ENCODE measurements at places on chromosomes 11 and 22. TPM values are rescaled to one million over a fixed set of nuclear protein-coding genes. Genes with fewer than 3 reads are reported as not detected.

GRCh38 chr11:60150279-60150678, 32.6 kb downstream of the MS4A6A start:
- DNase-seq = no peak

DNA sequence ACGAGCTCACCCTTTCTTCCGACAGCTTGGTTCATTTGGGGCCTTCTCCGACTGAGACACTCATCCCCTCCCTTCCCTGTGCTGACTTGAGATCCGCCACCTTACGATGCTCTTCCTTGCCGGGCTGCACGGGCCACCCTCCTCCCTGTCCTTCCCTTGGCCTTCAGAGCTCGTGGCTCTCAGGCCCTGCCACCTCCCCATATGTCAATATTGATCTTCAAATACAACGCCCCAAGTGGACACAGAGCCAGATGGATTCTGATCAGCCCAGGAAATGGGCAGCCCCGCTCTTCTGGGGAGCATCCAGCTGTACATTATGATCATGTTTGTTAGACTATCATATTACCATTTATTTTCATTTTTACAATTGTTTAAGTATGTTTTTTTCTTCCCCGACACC, 812.8 kb downstream of the TBC1D22A start:
- no peak for DNase-seq

DNA sequence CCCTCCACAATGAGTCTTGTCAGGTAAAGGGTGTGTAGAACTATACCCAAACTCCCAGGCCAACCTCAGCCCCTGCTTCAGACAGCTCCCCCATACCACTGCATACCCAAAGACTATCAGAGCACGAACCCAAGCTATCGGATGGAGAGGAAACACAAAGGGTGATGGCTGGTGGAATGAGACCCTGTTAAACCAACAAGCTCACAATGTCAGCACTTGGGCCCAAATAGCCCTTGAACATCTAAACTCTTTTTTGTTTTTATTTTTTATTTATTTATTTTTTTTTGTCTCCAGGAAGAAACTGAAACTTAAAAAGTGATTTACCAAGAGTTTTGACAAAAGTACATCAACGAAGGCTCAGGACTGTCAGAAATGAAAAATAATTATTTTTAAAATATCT, 10.6 kb downstream of the DGCR2 start:
- DNase-seq = no peak

DNA sequence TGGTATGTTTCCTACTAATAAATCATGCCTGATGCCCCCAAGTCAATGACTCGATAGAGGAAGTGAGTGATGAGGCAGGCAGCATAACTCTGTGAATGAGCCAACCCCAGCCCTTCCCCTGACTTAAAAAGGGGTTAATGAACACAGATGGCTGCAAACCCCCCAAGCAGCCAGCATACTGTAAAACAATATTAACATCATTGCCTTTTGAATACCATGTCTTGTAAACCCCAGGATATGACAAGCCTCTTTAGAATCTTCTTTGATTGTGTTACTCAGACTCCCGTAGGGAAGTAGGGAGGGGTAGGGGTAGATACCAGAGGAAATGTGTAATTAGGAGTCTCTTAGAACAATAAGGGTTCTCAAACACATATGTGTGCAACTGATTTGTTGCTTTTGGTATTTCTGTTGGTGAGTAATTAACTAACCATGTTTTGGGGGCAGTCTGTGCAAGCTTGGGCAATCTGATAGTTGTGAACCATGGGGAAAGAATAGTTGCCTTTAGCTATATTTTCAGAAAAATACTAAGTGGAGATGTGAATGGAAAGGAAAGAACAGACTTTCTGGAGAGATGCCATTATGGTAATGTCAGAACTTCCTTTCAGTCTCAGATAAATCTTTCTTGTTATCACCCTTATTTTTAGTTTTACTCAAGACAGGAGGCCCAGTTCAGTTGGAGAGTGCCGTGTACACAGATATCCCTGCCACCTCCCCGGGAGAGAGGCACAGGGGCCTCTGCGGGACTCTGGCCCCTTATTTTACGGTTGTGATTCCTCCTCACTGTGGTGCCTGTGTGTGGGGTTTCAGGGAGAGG, 701.8 kb downstream of the NTM start:
- DNase-seq = peak; percentile 96

- no peak for DNase-seq
Observed at GRCh38 chr11:73147771-73148681, 5.9 kb upstream of the FCHSD2 start.

- DNase-seq = no peak
Observed at GRCh38 chr11:114073828-114074381, 14.4 kb downstream of the ZBTB16 start.

- no peak for DNase-seq
Observed at GRCh38 chr11:82754410-82754809, 20.7 kb upstream of the FAM181B start.

- no peak for DNase-seq
Observed at GRCh38 chr11:115197433-115197832, 306.8 kb downstream of the CADM1 start.

DNA sequence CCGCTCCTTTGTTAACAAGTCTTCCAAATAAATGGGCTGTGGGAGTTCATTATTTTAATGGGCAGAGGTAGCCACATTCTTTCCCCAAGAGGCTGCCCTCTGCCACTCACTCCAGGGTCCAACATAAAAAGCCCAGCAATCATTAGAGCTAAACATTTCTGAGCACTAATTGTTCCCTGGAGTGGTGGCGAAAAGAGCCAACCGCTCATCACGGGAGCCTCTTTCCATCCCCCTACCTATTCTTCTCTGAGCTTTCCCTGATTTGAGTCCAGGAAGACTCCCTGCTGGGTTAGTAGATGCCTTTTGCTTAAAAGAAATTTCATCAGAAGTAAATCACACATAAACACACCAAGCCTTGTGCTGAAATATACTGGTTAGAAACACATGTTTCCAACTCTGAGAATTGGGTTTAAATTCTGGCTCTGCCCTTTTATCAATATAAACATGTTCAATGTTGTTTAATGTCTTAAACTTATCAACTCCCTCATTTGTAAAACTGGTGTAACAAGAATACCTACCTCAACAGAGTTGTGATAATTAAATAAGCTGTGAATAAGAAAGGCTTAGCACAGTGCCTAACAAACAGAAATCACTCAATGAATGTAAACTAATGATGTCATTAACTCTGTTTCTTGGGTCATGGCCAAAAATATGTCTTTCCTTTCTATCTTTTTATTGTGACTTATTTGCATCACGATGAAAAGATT, at the start of gene OR5A2:
Gene OR5A2 (minus strand): TSS at position 53 of the 707 bp plus-strand sequence. CDS start 3,460 bp downstream, outside the sequence.
- DNase-seq = no peak

DNA sequence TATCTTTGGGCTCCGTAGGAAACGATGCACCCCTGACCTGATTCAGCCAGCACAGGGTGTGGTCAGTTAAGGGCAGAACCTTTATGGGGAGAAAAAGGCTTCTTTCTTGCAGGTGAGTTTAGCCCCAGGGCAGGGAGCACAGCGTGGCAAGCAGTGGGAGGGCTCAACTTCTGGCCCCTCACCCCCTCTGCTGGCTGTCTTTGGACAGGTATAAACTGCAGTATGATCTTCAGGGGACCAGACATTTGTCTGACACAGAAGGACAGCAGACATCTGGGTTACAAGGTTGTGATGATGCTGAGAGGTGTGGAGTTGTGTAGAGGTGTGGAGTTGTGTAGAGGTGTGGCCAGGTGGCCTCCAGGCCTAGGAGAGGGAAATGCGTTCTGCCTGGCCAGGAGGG, 324.0 kb upstream of the PLET1 start:
- no peak for DNase-seq

DNA sequence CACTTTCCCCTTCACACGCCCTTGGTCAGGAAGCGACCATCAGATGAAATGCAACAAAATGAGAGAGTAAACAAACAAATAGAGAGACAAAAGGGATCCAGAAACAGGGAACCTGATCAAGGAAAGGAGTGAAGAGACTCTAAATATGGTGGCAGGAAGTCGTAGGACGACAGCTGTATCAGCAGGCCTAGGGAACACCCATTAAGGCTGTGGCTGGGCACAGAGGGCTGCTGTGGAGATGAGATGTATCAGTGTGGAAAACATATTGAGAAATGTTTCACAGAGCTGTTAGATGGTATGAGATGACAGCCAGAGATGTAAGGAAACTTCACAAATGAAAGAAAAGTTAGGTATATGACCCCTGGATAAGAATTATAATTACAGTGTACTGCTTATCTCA, 155.8 kb upstream of the MTMR2 start:
- DNase-seq = no peak

- DNase-seq = peak; percentile 83
Observed at GRCh38 chr11:29336727-29337575, 679.9 kb downstream of the KCNA4 start.

DNA sequence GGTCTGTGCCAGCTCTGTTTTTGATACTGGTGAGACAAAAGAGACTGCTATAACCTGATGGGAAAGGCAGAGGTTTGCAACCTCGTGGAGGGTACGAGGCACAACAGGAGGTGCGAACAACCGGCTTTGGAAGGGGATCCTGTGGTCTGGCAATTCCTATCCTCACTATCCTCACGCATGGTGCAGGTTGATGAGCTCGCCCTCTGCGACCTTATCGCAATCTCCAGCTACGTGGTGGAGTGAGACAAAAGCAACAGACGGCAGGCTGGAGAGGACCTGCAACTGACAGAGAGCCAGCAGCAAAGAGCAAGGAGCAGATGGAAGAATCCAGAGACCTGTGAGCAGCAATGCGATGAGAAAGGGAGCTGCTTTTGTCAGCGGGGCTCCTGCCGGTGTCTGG, 47.3 kb upstream of the TSKU start:
- no peak for DNase-seq

- DNase-seq = no peak
Observed at GRCh38 chr11:94879006-94879405, 94.3 kb downstream of the CWC15 start.

DNA sequence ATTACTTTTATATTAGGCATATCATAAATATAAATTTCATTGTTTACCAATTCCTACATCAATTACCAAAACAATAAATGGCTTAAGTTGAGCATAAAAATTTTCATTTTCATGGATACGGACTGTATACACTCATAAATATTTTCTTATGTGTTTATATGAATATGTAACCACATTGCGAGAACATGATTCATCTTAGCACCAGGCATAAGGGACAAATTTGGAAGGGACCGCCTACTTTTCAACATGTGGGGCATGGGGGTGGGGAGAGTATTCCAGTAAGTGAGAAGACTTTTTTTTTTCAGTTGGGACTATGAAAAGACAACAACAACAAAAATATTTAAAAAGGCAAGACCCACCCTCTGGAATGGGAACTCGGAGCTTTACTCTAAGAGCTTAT, 296.1 kb downstream of the RAB38 start:
- peak; percentile 66 for DNase-seq

DNA sequence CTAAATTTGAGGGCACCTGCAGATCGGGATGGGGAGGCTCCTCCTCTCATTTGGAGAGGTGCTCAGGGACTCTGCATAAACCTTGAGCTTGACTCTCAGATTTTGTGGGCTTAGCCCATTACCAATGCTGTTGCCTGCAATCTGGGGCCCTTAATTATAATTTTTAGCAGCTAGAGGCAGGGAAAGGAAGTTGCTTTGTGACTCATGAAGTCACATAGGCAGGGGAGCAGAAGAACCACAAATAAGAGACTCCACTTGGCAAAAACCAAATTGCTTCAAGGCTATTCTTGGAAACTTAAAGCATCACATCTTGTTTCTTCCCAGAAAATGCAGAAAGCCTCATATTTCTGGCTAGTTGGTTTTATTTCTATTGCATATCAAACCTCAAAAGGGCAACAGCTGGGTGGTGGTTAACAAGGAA, 46.9 kb downstream of the MICAL2 start:
- DNase-seq = peak; percentile 83

The CLMP gene
- total RNA-seq = 195 TPM

The VWA5A gene
- total RNA-seq = 4.3 TPM

The DUSP8 gene
- total RNA-seq = 0.11 TPM

The KCNK4 gene
- total RNA-seq = not detected

The TMEM86A gene
- 0.32 TPM for total RNA-seq

The TECTA gene
- 1.4 TPM for total RNA-seq

The HBG2 gene
- total RNA-seq = not detected

The IGLL1 gene
- not detected for total RNA-seq

The TSPAN18 gene
- total RNA-seq = not detected

The STK33 gene
- total RNA-seq = not detected

The LARGE2 gene
- not detected for total RNA-seq

The OR2AG1 gene
- total RNA-seq = not detected

All from GM23248 (cell line).